Gastroesophageal sphincter (tissue), 4 donors: ENCODE measurements at places on chromosomes 5 and 9. TPM values are rescaled to one million over a fixed set of nuclear protein-coding genes. Genes with fewer than 3 reads are reported as not detected.

GRCh38 chr5:143134269-143134668, 269.2 kb downstream of the NR3C1 start:
- ATAC-seq, result no peak

- ATAC-seq, result no peak
These were observed 15.1 kb downstream of the TLR4 start for GRCh38 chr9:117719161-117719920.

GRCh38 chr9:76866689-76867088, 39.2 kb downstream of the PRUNE2 start:
- peak; percentile 89 for ATAC-seq

TNC gene
- 438 TPM for total RNA-seq

DNA sequence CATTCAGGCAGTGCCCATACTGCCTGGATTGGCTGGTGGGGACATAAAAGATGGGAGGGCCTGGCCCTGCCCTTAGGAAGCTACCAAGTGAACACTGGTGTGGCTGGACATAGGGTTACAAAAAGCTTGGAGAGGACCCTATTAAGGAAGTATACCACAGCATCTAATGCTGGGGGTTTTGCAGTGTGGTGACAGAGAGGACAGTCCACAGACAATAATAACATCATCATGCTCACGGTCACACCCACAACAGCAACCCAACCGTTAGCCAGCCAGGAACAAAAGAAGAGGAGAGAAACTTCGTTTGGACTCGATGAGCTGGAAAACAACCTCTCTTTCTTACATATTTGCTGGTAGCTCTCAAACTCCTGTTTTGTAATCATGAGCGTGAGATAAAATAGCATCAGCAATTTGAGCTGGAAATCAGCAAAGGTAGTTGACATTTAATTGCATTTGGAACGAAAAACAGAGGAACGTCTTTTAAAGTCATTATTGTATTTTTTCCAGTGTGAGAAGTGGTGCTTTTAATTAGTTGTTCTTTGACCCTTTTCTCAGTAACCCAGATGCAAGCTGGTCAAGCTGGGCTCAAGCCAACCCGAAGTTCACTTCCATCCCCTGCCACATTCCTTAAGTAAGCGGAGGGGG, 73.4 kb downstream of the NSG2 start:
- no peak for ATAC-seq

SMIM33 gene
- not detected for total RNA-seq

DNA sequence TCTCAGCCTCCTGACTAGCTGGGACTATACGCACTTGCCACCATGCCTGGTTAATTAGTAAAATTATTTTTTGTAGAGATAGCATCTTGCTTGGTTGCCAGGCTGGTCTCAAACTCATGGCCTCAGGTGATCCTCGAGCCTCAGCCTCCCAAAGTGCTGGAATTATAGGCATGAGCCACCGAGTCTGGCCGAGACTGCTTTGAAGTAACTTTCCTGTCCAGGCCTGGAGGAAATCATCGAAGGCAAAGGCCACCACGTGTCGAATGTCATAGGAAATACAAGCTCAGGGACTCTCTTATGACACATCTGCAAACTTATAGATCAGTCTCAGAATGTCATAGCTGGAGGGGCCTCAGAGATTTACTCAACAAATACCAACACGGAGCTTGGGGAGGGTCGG, 25.1 kb downstream of the RAPGEF1 start:
- no peak for ATAC-seq

PCDHA2 gene
- not detected for total RNA-seq

GRCh38 chr5:126066836-126067235, 356.4 kb upstream of the GRAMD2B start:
- ATAC-seq, result no peak

GRCh38 chr9:114218264-114219120, 63.2 kb downstream of the COL27A1 start:
- ATAC-seq, result no peak

RNF208 gene
- total RNA-seq, result 1.6 TPM

SLIT3 gene
- total RNA-seq, result 30.2 TPM

DNA sequence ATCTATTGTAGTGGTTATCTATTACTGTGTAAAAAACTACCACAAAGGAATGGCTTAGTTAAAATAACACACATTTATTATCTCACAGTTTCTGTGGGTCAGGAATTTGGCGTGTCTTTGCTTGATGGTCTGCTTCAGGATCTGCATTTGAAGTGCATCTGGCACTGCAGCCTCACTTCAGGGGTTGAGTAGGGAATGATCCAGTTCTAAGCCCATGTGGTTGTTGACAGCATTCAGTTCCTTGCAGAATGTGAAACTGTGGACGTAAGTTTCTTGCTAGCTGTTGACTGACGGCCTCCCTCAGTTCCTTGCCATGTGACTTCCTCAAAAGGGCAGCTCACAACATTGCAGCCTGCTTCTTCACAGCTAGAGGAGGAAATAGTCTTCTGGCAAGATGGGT, 2.1 kb upstream of the OGN start:
- ATAC-seq, result peak; percentile 68

PTGS1 gene
- 15.8 TPM for total RNA-seq

GRCh38 chr9:90432951-90433350, 209.7 kb downstream of the DIRAS2 start:
- ATAC-seq, result no peak

SLC36A2 gene
- not detected for total RNA-seq

- ATAC-seq, result no peak
These were observed 161.2 kb upstream of the PTPRD start for GRCh38 chr9:10774051-10774450.

GRCh38 chr9:104300124-104300523, 203.9 kb upstream of the OR13F1 start:
- no peak for ATAC-seq

SLC6A3 gene
- not detected for total RNA-seq

GABRA1 gene
- total RNA-seq, result not detected

DNA sequence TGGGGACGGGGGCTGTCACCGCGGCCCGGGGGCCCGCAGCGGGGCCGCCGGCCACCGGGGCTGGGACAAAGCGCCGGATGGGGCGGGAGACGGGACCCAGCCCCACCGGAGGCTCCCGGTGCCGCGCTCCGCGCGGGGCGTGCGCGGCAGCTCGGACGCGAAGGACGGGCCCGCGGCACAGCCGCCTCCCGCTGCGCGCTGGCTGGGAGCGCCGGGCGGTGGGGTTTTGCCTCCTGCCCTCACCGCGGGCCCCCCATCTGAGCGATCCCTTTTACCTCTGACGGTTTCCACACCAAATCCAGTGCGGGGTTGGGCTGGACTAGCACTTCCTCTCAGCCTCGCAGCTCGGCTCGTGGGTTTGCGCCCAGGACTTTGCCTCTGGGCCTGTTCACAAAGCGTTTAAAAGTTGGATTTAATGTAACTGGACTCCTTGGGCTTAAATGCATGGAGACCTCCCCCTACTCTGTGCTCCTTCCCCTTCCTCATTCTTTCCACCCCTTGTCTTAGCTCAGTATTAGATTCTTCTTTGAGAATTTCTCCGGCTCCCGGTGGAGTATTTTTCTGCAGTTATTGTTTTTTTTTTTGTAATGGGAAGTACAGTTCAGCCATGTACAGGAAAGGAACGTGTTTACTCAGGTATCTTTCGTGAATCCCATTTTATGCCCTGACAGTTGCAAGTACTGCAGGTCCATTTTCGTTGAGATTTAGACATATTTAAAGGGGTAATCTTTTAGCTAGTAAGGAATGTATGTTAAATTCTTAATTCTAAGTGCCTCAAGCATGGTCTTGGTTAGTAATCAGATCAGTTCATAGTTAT, 691 bp downstream of the FCHO2 start:
- peak; percentile 54 for ATAC-seq

- ATAC-seq, result no peak
These were observed 50.1 kb downstream of the HMCN2 start for GRCh38 chr9:130315446-130316226.

TRIM36 gene
- 1.5 TPM for total RNA-seq

SAPCD2 gene
- 0.23 TPM for total RNA-seq

DNA sequence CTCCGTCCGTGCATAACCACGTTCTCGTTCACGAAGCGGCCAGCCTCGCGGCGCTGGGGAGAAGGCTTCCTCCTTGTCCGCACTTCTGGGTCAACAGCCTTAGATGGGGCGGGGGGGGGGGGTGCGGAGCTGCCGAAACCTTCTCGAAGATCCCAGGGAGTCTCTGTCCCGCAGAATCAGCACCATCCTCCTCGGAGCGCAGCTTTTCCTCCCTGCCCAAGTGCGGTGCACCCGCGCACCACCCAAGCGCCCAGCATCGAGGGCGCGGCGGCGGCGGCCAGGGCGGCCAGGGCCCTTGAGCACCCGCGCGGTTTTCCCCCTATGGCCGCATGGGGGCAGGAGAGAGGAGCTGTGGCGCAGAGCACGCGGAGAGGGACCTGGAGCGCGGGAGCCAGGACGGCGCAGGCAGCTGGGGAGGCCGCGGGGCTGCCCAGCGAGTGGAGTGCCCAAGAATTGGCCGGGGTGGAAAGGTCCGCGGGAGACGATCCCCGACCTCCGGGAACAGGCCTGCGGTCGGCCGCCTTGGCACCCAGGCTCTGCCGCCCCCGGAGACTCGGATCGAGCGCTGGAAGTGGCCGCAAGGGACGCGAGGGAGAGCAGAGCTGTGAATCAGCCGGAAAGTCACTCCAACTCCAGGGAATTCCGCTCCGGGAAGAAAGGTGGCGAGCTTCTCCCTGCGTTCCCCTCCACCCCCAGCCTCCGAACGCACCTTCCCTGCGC, 43.1 kb downstream of the TMEM174 start:
- ATAC-seq, result peak; percentile 98

DNA sequence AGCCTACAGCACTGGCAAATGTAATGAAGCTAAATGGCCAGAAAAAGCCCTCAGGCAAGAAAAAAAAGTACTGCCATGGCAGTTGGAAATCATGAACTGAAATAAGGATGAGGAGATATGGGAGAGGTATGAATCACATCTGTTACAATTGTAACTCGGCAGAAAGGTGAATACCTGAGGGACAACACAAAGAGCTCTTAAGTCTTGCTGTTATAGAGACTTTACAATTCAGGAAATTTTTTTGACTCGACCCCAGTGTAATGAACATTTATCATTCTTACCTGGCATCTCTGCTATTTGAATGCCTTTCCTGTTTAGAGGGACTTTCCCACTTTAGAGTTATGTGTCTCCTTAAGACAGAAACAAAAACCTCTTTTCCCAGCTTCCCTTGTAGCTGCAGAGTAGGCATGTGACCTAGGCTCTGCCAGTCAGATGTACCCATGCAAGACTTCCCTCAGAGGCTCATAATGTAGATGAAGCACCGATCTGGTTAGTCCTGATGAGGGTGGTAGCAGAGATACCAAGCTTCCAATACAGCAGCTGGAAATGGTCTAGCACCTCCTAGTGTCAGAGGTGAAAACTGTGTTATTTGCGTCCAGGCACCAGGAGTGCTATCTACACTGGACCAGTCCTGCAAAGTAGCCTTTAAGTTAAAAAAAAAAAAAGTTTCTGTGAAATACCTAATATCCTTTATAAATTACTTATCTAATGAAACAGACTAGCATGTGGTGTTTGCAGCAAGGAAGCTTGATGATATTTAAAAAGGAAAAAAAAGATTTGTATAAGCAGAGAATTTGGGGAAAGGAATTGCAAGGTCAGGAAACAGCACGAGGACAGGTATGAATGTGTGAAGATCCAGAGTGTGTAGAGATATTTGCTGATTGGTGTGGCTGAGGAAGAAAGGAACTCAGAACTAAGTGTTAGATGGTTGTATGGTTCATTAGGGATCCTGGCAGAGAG, 146.9 kb upstream of the SLC1A3 start:
- ATAC-seq, result no peak

LAMC3 gene
- total RNA-seq, result not detected

QRFP gene
- total RNA-seq, result not detected

DNA sequence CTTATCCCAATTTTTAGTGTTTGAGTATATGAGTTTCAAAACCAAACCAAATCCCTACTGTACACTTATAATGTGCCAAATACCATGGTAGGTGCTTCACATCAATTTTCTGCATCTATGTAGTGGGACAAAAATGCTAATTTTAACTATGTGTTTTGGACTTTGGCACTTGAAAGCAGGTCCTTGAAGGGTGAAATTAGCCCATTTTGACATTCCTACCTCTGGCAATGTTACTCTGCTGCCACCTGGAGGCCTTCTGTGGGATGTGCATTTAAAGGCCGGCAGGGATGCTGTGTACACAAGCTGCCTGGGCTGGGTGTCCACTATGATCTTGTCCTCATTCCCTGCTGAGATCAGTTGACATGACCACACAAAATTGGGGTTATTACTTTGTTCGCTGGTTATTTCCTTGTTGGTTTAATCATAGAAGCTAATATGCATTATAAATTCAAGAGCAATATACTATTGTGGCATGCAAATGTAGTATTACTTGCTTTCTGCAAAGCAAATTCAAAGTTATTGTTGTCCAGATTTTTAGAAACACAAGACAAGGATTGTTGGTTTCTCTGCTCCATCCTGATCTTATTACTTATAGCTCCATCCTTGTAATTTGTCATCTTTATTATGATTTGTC, 166.8 kb downstream of the ARHGEF28 start:
- ATAC-seq, result peak; percentile 72

GRCh38 chr9:134214766-134215419, 50.5 kb upstream of the RNU6ATAC start:
- ATAC-seq, result no peak

DNA sequence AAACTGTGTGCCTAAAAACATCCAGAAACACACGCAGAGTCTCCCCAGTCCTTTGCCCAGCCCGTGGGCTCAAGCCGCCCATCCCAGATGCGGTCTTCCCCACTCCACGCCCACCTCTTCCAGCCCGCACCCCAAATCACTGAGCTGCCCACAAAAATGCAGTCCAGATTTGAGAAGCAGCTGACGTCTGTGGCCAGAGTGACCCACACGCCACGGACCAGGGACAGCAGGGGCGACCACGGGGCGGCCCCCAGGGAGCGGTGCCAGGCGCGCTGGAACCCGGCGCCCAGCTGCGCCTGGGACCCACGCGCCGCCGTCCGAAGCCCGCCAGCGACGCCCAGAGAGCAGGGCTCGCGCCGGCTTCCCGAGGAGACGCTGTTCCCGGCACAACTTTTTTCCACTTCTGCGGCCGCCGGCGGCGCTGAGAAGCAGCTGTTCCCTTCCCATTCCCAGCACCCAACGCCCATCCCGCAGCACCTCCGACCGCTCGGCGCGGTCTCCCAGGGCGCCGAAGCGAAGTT, 674 bp downstream of the LHFPL2 start:
- ATAC-seq, result peak; percentile 52

- no peak for ATAC-seq
These were observed 8.7 kb downstream of the APTX start for GRCh38 chr9:32992595-32993238.

- ATAC-seq, result peak; percentile 58
These were observed 146.1 kb downstream of the MAST4 start for GRCh38 chr5:66742083-66742895.

LCN10 gene
- total RNA-seq, result 7.9 TPM

DNA sequence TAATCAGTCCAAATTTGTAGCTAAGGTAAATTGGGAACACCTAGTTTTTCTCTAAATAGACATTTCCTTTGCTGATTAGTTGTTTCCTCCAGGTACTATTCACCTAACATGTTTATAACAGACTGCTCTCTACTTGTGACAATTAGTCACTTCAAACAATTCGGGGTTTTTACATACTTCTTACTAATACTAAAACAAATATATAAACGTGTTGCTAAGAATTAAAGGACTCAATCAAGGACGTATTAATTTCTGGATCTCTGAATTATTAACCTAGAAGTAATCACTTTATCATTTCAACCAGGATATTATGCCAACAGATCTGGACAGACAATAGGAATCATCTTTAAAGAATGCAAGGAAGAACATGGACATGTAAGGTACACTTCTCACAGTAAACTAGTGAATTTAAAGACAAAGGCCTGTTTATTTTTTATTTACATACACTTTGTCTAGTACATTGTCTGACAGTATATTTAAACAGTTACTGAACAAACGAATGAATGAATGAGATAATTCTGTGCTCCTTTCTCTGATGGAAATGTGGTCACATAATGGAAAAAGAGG, 22.3 kb downstream of the PJA2 start:
- no peak for ATAC-seq
